Cortex of kidney (tissue), 1 donor: ENCODE measurements at places on chromosomes 7 and 10.

- no peak for DNase-seq
These were observed 91.3 kb downstream of the PARD3 start for GRCh38 chr10:34723750-34724149.

GRCh38 chr10:26368463-26368862 is 69.7 kb upstream of the APBB1IP start:
- no peak for DNase-seq

DNA sequence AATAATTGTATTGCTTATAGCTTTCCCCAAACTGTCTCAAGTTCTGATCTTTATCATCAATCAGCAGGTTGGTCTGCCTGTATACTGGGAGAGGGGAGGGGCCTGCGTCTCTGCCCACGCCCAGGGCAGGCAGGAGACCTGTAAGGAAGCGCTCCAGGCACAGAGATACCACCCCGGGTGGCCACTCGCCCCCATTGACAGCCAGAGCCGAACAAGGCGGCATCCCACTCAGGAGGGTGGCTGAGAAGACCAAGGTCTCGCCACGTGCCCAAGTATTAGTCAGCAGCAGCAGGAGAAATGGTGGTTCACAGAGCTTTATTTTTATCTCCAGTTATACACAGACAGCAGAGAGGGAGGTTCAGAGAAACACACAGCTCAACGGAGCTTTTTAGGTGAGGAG is 7.2 kb downstream of the STK32C start:
- no peak for DNase-seq

GRCh38 chr7:26461518-26461917 is 169.9 kb downstream of the SNX10 start:
- no peak for DNase-seq

- no peak for DNase-seq
These were observed 57.6 kb downstream of the YKT6 start for GRCh38 chr7:44258423-44258760.

- DNase-seq: no peak
These were observed 19.6 kb downstream of the ARL4A start for GRCh38 chr7:12706900-12707536.

DNA sequence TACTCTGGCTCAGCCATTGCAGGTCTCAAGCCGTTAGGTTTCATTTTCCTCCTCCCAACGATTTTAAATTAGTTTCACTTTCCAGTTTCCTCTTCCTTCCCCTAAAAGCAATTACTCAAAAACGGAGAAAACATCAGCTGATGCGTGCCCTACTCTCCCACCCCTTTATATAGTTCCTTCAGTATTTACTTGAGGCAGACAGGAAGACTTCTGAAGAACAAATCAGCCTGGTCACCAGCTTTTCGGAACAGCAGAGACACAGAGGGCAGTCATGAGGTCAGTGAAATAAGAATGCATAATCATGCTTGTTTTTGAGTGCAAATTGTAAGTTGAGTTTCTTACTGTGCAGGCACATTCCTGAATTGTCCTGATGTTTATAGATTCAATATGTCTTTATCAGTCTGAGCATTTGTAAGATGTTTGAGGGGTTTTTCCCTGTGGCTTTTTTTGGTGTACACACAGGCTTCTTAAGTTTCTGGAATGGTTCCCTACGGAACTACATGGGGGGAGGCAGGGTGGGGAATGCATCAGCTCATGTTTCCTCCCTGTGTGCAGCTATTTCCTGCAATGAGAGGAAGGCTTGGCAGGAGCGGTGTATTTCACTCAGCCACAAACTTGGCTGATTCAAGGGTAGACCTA is at the start of gene IFIT3:
Gene IFIT3 (plus strand): TSS at position 195 of the 639 bp plus-strand sequence. CDS start 77 bp downstream, at position 272.
- DNase-seq: no peak

GRCh38 chr10:7672341-7673134 is 5.8 kb upstream of the ITIH5 start:
- no peak for DNase-seq

- DNase-seq: no peak
These were observed 141.3 kb upstream of the FZD8 start for GRCh38 chr10:35783305-35783838.

GRCh38 chr10:90319188-90319914 is 538.5 kb downstream of the HTR7 start:
- no peak for DNase-seq

DNA sequence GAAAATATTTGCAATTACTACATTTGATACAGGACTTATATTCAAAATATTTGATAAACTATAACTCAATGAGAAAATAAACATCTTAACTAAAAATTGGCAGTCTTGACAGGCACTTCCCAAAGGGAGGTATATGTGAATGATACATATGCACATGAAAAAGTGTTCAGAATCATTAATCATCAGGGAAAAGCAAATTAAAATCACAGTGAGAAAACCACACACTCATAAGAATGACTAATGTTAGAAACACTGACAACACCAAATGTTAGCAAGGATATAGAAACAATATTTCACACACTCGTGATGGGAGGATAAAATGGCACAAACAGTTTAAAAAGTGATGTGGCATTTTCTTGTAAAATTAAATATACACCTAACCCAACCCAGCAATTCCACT is 4.1 kb upstream of the VPS26A start:
- DNase-seq: no peak
